ENCODE measurements at places on chromosomes 1 and 21.
A peak's percentile ranks its signal among the peaks of the same experiment; 100 is the strongest.

- peak; percentile 56 for DNase-seq
Observed at GRCh38 chr1:153494976-153495535, 34.6 kb upstream of the S100A7 start.

GRCh38 chr1:176733661-176734060 lies 270.7 kb downstream of the PAPPA2 start:
- no peak for DNase-seq

GRCh38 chr1:106439475-106439874 lies 617.0 kb upstream of the PRMT6 start:
- no peak for DNase-seq

- DNase-seq, result no peak
Observed at GRCh38 chr1:178004926-178005391, 35.1 kb upstream of the SEC16B start.

- DNase-seq, result no peak
Observed at GRCh38 chr1:172559572-172560210, 26.7 kb downstream of the SUCO start.

GRCh38 chr1:19511116-19511515 lies 25.8 kb upstream of the CAPZB start:
- no peak for DNase-seq

GRCh38 chr21:30271611-30272010 lies 11.1 kb downstream of the KRTAP24-1 start:
- no peak for DNase-seq

DNA sequence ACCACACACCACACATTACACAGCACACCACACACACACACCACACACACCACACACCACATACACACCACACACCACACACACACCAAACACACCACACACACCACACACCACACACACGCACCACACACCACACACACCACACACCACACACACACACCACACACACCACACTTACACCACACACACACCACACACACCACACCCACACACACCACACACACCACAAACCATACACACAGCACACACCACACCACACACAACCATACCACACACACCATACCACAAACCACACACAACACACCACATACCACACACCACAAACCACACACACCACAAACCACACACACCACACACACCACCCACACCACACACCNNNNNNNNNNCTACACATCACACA lies 40.9 kb upstream of the SIK1 start:
- no peak for DNase-seq

GRCh38 chr21:34946385-34946840 lies 102.7 kb downstream of the RUNX1 start:
- peak; percentile 42 for DNase-seq

- DNase-seq, result no peak
Observed at GRCh38 chr1:87993051-87993450, 664.4 kb downstream of the LMO4 start.

GRCh38 chr21:34830386-34831170 lies 161.8 kb downstream of the CLIC6 start:
- no peak for DNase-seq

- DNase-seq, result peak; percentile 81
Observed at GRCh38 chr1:167797015-167797414, 75.2 kb downstream of the MPZL1 start.

- no peak for DNase-seq
Observed at GRCh38 chr1:58816747-58817221, 32.9 kb upstream of the JUN start.

DNA sequence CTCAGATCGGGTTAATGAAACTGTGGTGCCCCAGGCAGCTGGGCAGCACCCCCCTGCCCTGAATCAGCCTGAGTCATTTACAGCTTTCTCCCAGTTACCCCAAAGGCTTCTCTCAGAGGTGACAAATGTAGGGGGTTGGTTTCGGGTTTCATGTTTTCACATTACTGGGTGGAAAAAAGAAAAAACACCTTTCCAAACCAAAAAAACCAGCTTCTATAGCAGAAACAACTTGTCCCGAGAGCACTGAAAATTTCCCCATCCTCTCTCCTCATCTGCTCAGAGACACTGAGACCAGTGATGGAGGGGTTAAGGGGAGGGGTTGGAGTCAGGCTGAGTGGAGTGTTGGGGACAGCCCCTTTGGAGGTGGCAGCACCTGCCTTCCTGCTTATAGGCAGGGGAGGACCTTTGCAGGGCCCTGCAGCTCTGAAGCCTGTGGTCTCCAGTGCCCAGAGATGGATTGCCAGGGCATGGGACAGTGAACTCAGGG lies 15.6 kb downstream of the UTP11 start:
- no peak for DNase-seq

DNA sequence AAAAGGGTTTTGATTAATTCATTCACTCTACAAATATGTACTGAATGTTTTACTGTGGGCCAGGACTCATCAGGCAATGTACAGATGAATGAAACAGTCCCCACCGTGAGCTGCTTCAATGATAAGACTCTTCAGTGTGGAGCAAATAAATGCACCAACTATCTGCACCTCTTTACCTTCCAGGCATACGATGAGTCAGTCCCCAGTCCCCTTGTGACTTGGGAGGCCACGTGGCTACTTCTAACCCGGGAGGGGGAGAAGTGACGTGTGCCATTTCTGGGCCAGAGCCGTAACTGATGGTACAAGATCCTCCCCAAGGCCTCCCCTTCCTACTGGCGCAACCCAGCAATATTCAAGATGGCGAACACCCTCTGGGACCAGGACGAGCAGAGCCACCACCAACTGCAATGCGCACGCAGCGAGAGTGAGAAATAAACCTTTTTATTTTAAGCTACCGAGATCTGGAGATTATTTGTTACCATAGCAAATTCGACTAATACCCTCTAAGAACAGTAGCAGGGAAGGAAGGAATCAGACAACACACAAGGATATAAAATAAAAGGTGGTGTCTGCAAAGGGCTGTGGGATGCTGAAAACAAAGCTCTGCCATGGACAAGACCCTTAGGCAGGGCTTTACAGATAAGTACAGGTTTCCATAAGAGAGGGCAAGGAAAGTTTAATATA lies 74.5 kb downstream of the NPHP4 start:
- no peak for DNase-seq

- peak; percentile 49 for DNase-seq
Observed at GRCh38 chr1:53393325-53393792, 65.5 kb upstream of the LRP8 start.

GRCh38 chr1:238649200-238649599 lies 737.2 kb upstream of the CHRM3 start:
- DNase-seq, result no peak

DNA sequence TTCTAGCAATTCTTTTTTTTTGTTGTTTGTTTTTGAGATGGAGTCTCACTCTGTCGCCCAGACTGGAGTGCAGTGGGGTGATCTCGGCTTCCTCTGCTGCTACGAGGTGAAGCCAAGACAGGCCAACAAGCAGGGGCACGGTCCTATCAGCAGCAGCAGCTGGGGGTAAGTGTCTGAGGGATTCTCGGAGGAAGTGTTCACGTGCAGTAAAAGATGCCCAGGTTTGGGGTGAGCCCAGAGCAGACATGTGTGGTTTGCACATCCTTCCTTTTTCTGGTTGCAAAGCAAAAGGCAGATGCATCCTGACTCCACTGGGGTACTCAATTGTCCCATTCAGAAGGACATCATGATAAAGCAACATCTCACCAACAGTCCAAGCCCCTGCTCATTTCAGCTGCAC lies 27.7 kb downstream of the PIGP start:
- peak; percentile 92 for DNase-seq

- DNase-seq, result no peak
Observed at GRCh38 chr1:157145076-157145475, 6.9 kb upstream of the ETV3 start.

GRCh38 chr1:226737819-226738420 lies 1.2 kb downstream of the ITPKB start:
- peak; percentile 18 for DNase-seq

- no peak for DNase-seq
Observed at GRCh38 chr1:1630965-1631781, 800 bp upstream of the MMP23B start.

DNA sequence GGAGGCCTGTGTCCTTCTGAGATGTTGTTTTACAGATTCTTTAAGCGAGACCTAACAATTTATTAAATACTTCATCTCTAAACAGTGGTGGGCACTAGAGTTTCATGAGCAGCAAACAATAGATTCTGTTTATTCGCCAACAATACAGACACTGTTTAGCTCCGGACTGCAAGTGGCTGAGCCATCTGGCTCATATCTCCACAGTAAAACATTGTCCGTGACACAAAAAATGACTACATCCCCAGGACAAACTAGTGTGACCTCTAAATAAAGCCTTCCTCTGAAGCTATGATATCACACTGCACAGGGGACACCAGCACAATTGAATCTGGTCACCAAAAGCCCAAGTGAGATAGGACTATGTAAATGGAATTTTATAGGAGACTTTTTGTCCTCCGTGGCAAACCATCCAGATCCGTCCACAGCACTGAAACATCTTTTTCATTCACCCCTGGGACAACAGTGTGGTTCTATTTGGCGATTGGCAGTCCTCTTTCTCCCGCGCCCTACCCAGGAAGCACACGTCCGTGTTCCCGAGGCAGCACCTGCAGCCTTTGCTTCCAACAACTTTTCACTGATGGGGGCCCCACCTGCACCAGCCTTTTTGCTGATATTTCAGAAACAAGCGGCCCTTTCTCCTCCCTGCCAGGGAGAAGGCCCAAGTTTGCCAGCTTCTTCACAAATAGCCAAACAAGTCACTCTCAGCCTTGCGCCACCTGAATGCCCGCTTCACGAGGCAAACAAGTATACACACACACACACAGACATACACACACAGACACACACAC lies 47.4 kb downstream of the OLIG1 start:
- DNase-seq, result no peak

- no peak for DNase-seq
Observed at GRCh38 chr1:52003877-52004276, 13.4 kb upstream of the RAB3B start.

DNA sequence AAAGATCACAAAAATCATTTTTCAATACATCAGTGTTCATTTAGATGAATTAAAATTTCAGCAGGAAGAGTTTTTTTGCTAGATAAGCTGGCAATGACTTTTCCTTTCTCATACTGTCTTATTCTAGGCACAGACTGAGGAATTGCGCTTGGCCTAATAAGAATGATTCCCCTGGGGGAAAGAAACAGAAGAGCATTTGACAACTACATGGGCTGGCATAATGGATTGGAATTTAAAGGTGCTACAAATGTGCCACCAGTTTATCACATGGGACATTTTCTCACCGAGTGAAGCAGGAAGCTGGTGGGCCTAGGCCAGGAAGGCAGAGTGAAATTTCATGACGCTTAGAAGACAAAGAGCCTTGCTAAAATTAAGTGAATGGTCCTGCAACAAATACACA lies 39.3 kb downstream of the CDKN2C start:
- no peak for DNase-seq

- DNase-seq, result peak; percentile 68
Observed at GRCh38 chr1:159177272-159177907, 6.0 kb downstream of the CADM3 start.

DNA sequence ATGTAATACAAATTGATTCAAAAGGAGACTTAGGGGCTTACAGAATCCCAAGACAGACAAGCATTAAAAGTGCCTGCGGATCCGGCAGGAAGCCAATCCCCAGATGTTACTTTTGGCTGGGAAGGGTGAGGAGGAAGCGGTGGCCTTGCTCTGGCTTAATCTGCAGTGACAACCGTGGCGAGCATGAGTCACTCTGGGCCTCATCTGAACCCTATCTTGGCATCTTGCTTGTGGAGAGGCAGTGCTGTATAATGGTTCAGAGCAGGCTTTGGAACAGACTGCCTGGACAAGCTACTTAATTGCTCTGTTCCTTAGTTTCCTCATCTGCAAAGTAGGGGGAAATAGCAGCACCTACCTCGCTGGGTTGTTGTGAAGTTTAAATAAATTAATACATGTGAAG lies 74.1 kb downstream of the XCL2 start:
- DNase-seq, result peak; percentile 73

GRCh38 chr1:107122225-107122624 lies 18.6 kb upstream of the NTNG1 start:
- no peak for DNase-seq

GRCh38 chr1:19367584-19368041 lies 55.5 kb downstream of the SLC66A1 start:
- no peak for DNase-seq

GRCh38 chr1:40740039-40740996 lies 43.3 kb upstream of the KCNQ4 start:
- no peak for DNase-seq

DNA sequence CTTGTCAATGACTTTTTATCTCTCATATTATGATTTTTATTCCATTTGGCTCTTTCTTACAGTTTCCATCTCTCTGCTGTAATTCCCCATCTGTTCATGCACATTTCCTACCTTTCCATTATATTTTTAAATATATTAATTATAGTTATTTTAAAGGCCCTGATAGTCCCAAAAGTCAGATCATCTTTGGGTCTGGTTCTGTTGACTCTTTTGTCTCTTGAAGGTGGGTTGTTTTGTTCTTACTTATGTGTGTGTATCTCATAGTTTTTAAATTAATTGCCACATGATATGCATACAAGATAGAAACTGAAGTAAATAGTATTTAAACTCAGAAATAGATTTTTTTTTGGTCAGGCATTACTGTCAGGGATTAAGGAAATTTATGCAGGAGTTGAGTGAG lies 178.0 kb upstream of the AJAP1 start:
- DNase-seq, result no peak

DNA sequence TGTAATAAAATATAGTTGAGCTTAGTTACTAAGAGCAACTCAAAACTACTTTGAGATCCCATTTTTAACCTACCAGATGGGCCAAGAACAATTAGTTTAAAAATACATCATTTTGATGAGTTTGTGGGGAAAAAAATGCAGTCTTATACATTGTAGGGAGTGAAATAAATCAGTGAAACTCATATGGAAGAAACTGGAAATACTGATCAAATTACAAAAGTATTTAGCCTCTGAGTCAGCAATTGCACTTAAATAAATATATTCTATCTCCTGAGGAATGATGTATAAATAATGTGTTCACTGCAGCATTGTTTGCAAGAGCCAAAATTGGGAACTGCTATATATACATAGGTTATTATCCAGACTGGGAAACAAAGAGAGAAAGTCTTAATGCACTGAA lies 4.6 kb upstream of the SMCP start:
- DNase-seq, result no peak

DNA sequence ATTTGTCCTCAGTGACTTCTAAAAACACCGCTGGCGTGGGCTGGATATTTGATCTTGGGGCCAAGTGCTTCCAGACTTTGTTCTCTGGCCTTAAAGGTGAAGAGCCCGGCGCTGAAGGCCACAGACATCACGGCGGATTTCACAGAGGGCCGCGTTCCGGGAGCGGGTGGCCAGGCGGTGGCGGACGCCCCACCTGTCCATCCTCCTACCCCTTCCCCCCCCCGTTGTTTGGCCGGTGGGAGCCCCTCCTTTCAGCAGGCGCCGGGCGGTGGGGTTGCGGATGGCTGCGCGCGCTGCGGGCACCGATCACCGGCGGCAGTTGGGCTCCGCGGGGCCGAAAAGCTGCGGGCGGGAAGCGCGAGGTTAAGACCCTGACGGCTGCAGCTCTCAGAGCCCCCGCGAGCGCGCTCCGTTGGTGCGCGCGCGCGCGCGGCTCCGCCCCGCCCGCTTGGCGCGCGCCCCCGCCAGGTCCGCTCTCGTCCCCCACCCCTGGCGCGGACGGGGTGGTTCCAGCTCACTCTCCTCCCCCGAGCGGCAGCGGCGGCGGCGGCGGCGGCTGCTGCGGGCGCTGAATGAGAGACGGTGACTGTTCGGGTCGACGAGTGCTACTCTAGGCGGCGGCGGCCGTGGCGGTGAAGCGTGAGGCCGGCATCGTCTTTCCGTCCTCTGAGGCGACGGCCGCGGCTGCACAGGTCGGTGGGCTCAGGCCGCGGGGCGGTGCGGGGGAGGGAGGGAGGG lies at the start of gene RALGPS2:
RALGPS2 (plus strand) TSS at position 517 of the 738 bp plus-strand sequence. CDS start 51,521 bp downstream, outside the sequence.
- DNase-seq, result peak; percentile 21

- no peak for DNase-seq
Observed at GRCh38 chr1:239914751-239915231, 176.9 kb upstream of the FMN2 start.

Data from AML-193 (cell line).